ENCODE measurements at places on chromosomes 7 and 10. TPM values are rescaled to one million over a fixed set of nuclear protein-coding genes. Genes with fewer than 3 reads are reported as not detected.

XRCC2 gene
- 21.8 TPM for total RNA-seq

FAM180A gene
- not detected for total RNA-seq

PDZD7 gene
- 0.64 TPM for total RNA-seq

CHAT gene
- 2.2 TPM for total RNA-seq

DNA sequence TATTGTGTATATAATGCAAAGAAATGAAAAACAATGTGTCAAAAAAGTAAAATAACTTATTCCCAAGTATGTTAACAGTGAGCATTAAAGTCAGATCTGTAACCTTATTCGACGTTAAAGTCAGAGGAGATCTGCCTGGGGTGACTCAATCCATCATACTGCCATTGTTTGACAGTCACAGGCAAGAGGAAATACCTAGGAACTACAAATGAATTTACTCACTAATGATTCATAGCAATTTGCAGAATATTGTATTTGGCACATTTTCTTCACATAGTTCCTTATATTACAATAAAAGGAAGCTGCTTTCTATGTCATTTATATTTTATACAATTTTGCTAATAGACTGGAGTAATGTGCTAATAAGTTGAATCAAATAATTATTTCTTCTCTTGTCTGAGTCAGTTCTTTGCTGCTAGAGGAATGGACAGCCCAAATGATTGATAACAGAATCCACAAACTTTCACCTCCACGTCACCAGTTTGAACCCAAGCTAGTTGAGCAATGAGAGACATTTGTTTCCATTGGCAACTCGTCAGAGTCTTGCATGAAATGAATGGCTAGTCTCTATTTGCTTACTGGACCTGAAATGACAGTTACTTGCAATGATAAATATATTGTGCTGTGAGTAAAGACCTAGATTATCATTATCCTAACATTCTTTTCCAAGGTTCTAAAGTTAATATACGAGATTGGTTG lies 48.5 kb upstream of the TMEM106B start:
- peaks cover 11% of the 10 kb centered on the region for H3K36me3 ChIP-seq
- no peak overlapping the region for H3K27ac ChIP-seq
- H3K4me3 ChIP-seq: no peak overlapping the region
- DNase-seq: no peak
- H3K4me1 ChIP-seq: no peaks in the 10 kb centered on the region
- H3K27me3 ChIP-seq: peaks cover 7% of the 10 kb centered on the region

GRCh38 chr10:129993621-129994020 lies 29.5 kb upstream of the EBF3 start:
- peaks cover 18% of the 10 kb centered on the region for H3K27me3 ChIP-seq
- no peak for DNase-seq
- no peaks in the 10 kb centered on the region for H3K36me3 ChIP-seq
- no peak overlapping the region for H3K4me3 ChIP-seq
- H3K27ac ChIP-seq: no peak overlapping the region
- no peaks in the 10 kb centered on the region for H3K4me1 ChIP-seq

DNA sequence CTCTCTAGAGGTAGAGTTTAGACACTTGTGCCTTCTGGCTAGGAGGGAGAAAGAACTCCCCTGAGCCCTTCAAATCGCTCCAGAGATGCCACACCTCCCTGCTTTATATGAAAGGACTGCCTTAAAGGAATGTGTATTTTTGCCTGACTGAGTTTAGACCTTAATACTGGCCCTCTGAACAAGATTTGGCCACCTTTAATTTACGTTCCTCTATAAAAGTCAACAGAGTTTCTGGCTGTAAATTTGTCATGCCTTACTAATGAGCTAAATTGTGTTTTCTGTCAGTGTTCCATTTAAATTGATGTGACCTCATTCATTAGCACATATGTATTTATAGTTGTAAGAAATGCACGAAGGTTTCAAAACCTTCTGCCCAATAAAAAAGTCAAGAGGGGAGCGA lies 48.0 kb downstream of the SEMA3C start:
- H3K4me1 ChIP-seq: no peaks in the 10 kb centered on the region
- H3K27ac ChIP-seq: no peak overlapping the region
- H3K27me3 ChIP-seq: no peaks in the 10 kb centered on the region

GRCh38 chr7:118111347-118111746 lies 72.6 kb upstream of the LSM8 start:
- H3K36me3 ChIP-seq: no peaks in the 10 kb centered on the region
- no peak overlapping the region for H3K4me3 ChIP-seq
- no peak for DNase-seq
- H3K27me3 ChIP-seq: no peaks in the 10 kb centered on the region

DNA sequence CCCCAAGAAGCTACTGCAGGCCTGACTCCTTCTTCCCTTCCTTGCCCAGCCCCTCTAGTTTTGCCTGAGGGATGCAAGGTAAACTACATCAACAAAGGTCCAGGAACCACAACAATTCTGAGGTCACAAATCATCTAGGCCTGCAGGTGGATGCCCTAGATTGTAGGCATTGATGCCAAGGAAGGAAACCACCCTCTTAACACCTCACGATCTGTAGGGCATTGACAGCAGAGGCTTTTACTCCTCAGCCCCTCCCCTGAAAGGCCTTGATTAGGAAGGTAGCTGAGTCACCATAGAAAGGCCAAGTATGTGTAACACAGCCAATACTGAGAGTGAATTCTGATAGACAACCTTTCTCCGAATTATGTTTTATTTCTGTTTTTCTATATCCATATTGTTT lies 46.7 kb upstream of the FAM3C start:
- peaks cover 9% of the 10 kb centered on the region for H3K36me3 ChIP-seq
- peaks cover 22% of the 10 kb centered on the region for H3K4me1 ChIP-seq
- no peaks in the 10 kb centered on the region for H3K27me3 ChIP-seq
- H3K4me3 ChIP-seq: no peak overlapping the region
- no peak for DNase-seq

Measured in activated T-helper 2 cell treated with anti-CD3 and anti-CD28 coated beads, Interferon-gamma antibody, Interleukin-2, Interleukin-4, amounts not matched to agents 10 μg/mL and 5 μg/mL and 100 μg/mL, durations not matched to agents 14 hours and 24 hours and 36 hours (primary cell).